Keratinocyte (primary cell): ENCODE measurements at places on chromosomes 12 and 14. TPM values are rescaled to one million over a fixed set of nuclear protein-coding genes. Genes with fewer than 3 reads are reported as not detected.

GRCh38 chr14:74290415-74290814 lies 12.3 kb downstream of the ABCD4 start:
- no peak for DNase-seq

- DNase-seq, result no peak
Measured at GRCh38 chr14:68384335-68384734, 408.5 kb downstream of the ZFP36L1 start.

GRCh38 chr14:25103820-25104219 lies 53.9 kb upstream of the STXBP6 start:
- no peak for DNase-seq

DNA sequence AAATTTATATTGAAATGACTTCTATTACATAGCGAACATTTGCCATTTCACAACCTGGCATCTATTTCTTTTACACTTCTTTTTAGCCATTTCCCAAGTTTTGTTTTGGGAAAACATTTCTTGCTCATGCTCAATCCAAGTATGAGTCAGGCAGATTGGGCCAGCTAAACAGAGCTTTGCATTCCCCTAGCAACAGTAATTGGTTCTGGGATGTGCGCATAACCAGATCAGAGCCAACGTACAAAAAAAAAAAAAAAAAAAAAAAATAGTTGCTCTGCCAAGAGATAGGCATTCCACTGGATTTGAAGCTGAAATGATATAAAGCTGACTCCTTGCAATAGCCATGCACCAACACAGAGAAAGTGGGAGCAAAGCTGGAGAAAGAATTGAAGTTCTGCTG lies 37.5 kb downstream of the PLCZ1 start:
- DNase-seq, result peak; percentile 40

- no peak for DNase-seq
Measured at GRCh38 chr14:34124585-34124984, 173.7 kb upstream of the EGLN3 start.

DNA sequence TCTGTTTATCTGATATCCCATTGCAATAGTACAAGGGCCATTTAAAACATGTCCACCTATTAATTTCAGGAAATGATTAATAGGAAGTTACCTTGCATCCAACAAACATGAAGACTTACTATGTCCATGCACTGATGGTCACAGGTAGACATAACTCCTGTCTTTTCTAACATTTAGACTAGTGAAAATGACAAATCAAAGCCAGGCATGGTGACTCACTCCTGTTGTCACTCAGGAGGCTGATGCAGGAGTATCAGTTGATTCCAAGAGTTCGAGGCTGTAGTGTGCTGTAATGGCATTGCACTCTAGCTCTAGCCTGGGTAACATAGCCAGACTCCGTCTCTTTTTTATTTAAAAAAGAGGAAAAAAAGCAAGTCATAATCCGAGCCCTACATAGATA lies 14.8 kb downstream of the HSP90B1 start:
- DNase-seq, result no peak

- DNase-seq, result no peak
Measured at GRCh38 chr14:49945448-49946319, 52.8 kb downstream of the ARF6 start.

DNA sequence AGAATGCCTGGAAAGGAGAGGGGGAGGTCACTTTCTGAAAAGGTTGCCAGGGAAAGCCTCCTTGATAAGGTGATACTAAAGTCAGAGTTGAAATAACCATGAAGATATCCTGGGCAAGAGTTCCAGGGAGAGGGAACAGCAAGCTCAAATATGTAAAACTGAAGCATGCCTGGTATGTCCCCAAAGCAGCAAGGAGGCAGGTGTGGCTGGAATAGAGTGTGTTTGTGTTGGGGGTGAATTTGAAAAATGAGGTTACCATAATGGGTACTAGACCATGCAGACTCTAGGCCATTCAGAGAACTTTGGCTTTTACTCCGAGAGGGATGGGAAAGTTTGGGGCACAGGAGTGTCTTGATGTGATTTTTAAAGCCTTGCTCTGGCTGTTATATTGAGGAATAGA lies 66.7 kb upstream of the PTCSC3 start:
- DNase-seq, result no peak

DNA sequence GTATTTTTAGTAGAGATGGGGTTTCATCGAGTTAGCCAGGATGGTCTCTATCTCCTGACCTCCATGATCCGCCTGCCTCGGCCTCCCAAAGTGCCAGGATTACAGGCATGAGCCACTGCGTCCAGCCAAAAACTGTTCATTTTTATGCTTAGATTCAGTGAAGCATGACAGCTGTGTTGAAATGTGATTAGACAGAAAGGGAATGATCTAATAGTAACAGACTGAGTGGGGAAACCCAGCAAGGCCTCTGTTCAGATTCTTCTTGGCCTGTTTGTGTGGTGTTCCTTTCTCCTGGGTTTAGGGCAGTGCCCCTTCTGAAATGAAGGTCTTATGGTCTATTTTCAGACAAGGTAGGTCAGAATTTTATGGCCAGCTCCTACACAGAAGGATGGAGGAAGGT lies 11.8 kb upstream of the ABCD4 start:
- DNase-seq, result no peak

DNA sequence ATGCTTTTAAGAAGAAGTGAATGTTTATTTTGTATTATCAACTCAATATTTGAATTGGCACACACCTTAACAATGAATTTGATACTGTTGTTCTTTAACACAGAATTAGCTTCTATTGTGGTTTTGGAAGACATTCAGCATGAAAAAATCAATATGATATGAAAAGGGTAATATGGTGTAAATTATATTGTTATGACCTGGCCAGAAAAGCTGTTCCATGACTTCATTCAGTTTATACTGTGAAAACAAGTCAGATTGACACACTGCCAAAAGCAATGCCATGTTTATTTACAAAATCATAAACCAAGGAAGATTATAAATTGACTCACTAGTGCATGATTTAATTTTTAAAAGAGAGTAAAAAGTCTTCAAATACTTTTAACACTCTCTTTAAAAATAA lies 851.4 kb upstream of the SEL1L start:
- no peak for DNase-seq

GRCh38 chr12:97246368-97246767 lies 216.2 kb upstream of the RMST start:
- DNase-seq, result no peak

GRCh38 chr12:3315201-3315661 lies 175.8 kb upstream of the PRMT8 start:
- no peak for DNase-seq

DNA sequence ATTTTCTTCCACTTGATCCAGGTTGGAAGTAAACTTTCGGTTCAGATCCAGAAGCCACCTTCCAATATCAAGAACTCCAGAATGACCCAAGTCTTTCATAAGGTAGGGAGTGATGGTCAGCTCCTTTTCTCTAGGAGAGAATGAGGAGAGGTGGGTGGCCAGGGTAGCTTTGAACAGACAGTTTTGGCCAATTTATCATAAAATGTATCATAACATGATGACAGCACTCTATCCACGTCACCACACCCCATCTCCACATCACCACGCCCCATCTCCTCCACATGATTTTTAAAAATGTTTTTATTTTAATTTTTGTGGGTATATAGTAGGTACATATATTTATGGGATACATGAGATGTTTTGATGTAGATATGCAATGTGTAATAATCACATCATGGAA lies 26.9 kb downstream of the DYRK4 start:
- DNase-seq, result no peak

DNA sequence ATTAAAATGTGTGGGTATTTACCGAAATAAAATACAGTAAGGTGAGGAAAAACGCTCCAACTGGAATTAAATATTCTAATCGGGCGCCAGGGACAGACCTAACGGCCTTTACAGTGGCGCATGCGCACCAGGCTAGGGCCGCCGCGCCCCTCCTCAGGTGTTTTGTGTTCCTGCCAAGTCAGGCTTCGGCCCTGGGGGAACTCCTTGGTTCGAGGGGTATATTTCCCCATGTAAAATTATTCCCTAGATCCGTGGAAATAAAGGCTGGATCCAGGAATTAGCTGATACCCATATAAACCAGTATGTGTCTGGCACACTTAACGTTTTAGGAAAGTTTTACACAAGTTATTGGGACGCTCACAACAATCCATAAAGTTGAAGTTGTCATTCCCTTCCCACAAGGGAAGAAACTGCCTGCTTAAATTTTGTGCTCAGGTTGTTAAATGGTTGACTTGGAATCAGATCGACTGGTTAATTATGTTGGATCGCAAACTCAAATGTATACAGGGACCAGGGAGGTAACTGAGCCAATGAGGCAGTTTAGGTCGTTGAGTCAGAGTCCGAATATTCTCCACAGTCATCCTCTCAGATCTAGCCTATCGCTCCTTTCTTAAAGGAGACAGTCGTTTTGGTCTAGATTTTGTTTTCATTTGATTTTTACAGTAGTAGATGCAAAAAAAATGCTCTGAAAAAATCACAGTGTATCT lies 621 bp upstream of the ANAPC7 start:
- DNase-seq, result peak; percentile 23

- DNase-seq, result no peak
Measured at GRCh38 chr12:113939867-113940266, 26.3 kb downstream of the RBM19 start.

DNA sequence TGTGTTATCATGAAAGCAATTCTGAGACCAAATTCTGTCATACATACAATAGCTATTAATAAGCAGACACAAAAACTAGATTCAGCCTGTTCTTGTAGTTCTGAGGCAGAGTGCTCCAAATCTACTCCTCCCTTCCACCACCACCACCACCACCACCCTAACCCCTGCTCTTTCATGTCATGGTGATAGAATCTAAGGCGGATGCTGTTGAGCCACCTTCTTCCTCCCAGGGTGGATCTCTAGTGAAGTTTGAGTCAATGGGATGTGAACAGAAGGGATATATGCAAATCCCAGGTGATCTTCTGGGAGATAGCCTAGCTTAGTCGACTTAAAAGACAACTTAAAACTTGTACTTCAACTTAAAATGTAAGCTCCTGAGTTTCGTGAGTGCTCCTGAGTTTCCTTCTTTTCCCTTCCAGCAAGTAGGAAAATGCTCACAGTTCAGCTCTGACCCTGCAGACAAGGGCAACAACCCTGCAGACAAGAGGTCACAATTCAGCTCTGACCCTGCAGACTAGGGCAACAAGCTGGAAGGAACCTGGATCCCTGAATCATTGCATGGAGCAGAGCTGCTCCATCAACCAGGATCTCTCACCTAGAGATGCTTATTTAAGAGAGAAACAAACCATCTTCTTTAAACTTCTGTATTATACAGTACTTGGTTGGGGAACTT lies 204.1 kb downstream of the TTC8 start:
- DNase-seq, result no peak

DNA sequence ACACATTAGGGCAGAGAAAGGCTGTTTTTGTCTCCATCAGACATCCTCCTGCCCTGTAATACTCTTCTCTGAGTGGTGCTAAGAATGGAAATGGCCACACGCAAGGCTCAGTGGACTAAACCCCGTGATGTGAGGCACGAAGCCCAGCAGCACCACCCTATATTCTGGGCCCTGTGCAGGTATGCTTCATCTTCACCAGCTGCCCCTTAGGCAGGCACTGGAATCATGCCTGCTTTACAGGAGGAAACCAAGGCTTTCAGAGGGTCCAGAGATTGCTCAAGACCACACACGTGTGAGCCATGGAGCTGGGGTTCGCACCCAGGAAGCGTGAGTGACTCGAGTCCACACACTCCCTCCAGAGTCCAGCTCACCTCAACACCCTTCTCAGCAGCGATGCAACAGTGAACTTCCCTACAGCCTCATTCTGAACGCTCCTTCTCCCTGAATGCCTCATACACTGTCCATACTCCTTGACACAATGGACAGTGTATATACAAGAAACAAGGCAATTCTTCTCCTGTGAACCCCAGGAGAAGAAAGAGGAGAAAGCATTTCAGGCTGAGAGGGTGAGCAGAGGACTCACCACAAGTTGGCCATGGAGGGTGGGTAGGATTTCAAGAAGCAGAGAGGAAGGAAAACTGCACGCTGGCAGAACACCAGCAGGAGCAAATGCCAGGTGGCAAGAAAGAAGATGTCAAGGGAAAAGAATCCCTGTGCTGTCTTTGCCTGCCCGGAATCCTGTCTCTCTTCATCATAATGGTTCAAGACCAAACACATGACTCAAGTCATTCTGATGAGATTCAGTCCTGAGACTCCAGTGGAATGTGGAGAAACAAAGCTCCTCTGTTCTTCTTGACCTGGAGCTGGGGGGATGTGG lies 39.1 kb downstream of the NT5DC3 start:
- peak; percentile 84 for DNase-seq

DNA sequence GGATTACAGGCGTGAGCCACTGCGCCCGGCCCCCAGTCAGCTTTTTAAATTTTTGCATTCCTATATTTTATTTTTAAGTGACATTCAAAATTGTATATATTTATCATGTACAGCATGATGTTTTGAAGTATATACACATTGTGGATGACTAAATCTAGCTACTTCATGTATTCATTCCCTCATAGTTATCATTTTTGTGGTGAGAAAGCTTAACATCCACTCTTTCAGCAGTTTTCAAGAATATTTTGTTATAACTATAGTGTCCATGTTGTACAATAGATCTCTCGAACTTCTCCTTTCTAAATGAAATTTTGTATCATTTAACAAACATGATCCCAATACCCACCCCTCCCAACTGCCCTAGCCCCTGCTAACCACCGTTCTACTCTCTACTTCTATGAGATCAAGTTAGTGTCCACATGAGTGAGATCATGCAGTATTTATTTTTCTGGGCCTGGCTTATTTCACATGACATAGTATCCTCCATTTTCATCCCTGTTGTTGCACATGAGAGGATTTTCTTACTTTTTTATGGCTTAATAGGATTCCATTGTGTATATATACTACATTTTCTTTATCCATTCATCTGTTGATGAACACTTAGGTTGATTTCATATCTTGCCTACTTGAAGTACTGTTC lies 8.8 kb upstream of the HEBP1 start:
- DNase-seq, result no peak

- DNase-seq, result no peak
Measured at GRCh38 chr14:99667821-99668220, 16.3 kb upstream of the CYP46A1 start.

GRCh38 chr12:15770021-15770420 lies 19.2 kb downstream of the EPS8 start:
- no peak for DNase-seq

DNA sequence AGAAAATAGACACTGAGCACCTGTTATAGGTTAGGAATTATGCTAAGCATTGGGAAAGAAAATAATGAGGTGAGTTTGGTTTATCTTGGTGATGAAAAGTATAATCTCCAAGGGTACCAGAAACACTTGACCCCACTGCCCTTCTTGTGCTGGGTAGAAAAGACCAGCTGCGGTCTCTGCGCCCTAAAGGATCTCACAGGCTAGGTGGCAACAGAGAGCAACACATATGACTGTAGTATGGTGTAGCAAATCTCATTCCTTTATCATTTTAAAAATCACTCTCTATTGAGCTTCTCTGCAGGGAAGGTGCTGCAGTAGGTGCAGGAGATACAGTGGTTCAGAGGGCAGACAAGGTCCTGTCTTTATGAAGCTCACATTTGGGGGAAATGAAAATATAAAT lies 26.1 kb downstream of the NRXN3 start:
- DNase-seq, result no peak

- DNase-seq, result no peak
Measured at GRCh38 chr12:114769634-114770033, 85.7 kb upstream of the TBX3 start.

Gene LBHD2
- polyA plus RNA-seq, result not detected in 3 replicates

Gene AMDHD1
- polyA plus RNA-seq, result 0.31 to 0.84 TPM (median 0.68 TPM) in 3 replicates

Gene ACTR10
- polyA plus RNA-seq, result 59.1 to 125 TPM (median 84.1 TPM) in 3 replicates

Gene SINHCAF
- polyA plus RNA-seq, result 32.2 to 57.4 TPM (median 40.8 TPM) in 3 replicates

Gene ABCC9
- under 0.01 to 0.01 TPM in 2 of 3 replicates, not detected in the other for polyA plus RNA-seq

Gene CCDC197
- not detected in 3 replicates for polyA plus RNA-seq

Gene CARMIL3
- polyA plus RNA-seq, result 0.02 to 0.76 TPM (median 0.12 TPM) in 3 replicates

Gene KLHL28
- 4.4 to 6.1 TPM (median 6.0 TPM) in 3 replicates for polyA plus RNA-seq

Gene HHIPL1
- 0.08 to 0.17 TPM (median 0.11 TPM) in 3 replicates for polyA plus RNA-seq
